Stimulated activated CD4-positive, alpha-beta T cell treated with anti-CD3 and anti-CD28 coated beads, Interleukin-15, amount 100 ng/mL, for 1 hour (primary cell): ENCODE measurements at places on chromosomes 13 and 19.

DNA sequence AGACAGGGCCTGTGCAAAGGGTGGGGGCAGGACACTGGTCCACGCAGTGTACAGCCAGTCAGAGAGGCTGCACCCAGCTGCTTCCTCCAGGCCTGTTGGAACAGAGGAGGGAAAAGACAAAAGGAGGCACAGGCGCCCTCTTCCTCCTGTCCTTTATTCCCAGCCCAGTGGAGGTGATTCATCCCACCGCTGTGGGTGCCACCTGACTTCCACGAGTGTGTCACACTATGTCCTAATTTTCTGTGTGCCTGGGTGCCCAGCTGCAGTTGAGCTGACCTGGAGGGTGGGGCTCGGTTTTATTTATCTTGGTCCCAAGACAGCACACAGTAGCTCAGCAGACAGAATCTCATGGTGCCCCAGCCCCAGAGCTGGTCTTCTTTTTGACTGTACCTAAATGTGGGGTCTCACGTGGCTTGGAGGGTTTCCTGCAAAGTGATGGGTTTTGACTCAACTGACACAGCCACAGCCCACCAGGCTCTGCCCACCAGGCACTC, 9.0 kb downstream of the EPS15L1 start:
- no peak for DNase-seq

- DNase-seq, result no peak
Measured at GRCh38 chr13:41231786-41232185, 31.6 kb downstream of the MTRF1 start.

GRCh38 chr13:109610517-109610916, 175.9 kb downstream of the IRS2 start:
- DNase-seq, result peak; percentile 5

- peak; percentile 81 for DNase-seq
Measured at GRCh38 chr19:17996826-17997316, 11.1 kb upstream of the ARRDC2 start.

DNA sequence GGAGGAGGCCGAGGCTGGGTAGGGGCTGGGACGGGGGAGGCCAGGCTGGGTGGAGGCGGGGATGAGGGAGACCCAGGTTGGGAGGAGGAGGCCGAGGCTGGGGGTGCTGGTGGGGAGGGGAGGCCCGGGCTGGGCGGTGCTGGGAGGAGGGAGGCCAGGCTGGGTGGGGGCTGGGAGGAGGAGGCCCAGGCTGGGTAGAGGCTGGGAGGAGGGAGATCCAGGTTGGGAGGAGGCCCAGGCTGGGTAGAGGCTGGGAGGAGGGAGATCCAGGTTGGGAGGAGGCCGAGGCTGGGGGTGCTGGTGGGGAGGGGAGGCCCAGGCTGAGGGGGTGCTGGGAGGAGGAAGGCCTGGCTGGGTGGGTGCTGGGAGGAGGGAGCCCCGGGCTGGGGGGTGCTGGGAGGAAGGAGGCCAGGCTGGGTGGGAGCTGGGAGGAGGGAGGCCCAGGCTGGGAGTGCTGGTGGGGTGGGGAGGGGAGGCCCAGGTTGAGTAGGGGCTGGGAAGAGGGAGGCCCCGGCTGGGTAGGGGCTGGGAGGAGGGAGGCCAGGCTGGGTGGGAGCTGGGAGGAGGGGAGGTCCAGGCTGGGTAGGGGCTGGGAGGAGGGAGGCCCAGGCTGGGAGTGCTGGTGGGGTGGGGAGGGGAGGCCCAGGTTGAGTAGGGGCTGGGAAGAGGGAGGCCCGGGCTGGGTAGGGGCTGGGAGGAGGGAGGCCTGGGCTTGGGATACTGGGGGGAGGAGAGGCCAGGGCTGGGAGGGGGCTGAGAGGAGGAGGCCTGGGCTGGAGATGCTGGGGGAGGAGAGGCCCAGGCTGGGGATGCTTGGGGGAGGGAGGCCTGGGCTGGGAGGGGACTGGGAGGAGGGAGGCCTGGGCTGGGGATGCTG, 10.7 kb downstream of the TPGS1 start:
- DNase-seq, result no peak

GRCh38 chr19:51380379-51380778, 7.4 kb downstream of the LIM2 start:
- DNase-seq, result no peak
